ENCODE measurements at places on chromosomes 1 and 21.
A peak's percentile ranks its signal among the peaks of the same experiment; 100 is the strongest.

- no peak for DNase-seq
These were observed 207.4 kb downstream of the GABPA start for GRCh38 chr21:25942135-25942534.

DNA sequence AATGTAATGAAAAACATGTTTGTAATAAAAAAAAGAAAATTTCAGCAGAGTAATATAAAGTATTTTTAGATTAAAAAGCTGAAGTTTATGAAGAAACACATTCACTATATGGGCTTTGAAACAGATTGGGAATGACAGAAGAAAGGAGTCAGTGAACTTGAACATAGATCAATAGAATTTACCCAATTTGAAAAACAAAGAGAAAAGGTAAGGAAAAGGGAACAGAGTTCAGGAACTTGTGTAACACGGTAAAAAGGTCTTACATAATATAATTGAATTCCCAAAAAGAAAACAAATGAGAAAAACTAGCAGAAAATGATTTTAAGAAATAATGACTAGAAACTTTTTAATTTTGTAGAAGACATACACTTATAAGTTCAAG lies 206.8 kb downstream of the KCNT2 start:
- DNase-seq = no peak

DNA sequence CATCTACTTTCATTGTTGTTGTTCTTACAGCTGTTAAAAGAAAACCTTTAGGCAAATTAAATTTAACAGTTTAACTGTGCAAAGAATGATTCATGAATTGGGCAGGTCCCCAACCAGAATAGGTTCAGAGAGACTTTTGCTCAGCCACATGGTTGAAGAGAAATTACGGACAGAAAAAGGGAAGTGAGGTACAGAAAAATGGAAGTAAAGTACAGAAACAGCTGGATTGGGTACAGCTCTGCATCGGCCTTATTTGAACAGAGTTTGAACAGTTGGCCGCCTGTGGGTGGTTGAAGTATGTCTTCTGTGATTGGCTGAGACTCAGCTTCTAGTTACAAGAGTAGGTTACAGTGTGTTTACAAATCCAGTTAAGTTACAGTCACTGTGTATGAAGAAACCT lies 210.1 kb downstream of the FGGY start:
- DNase-seq = peak; percentile 10

- no peak for DNase-seq
These were observed 8.8 kb upstream of the IFNLR1 start for GRCh38 chr1:24195874-24196273.

DNA sequence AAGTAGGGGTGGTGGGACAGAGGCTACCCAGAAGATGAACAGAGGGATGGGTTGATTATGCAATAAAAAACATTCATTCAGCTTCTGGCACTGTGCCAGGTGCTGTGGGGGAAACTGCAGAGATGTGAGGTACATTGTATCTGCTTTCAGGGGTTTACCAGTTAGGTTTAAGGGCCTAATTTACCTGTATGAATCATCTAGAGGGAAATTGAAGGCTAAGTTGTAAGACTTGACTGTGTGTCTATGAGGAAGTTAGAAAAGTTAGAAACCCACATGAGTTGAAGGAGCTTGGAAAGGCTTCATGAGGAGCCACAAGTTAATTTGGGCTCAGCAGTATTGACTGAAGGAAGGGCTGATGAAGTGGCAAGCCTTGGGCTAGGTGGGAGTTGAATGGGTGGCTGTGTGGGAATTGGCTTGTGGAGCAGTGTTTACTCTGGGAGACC lies 36.7 kb upstream of the APOBEC4 start:
- no peak for DNase-seq

- DNase-seq = no peak
These were observed 775 bp downstream of the TMEM125 start for GRCh38 chr1:43270421-43271095.

DNA sequence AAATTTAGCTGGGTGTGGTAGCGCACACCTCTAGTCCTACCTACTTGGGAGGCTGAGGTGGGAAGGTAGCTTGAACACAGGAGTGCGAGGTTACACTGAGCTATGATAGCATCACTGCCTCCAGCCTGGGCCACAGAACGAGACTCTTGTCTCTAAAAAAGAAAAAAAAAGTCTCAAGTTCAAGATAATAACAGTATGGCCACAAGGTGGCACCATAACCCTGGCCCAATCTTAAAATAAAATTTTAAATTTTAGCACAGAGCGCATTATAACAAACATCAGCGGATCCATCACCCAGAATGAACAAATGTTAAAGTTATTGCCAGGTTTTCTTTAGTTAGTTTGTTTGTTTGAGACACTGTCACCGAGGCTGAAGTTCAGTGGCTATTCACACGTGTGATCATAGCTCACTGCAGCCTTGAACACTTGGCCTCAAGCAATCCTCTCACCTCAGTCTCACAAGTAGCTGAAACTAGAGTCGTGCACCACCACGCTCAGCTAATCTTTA lies 2.9 kb upstream of the HTR6 start:
- DNase-seq = peak; percentile 73

- DNase-seq = no peak
These were observed 129.2 kb downstream of the PTPN14 start for GRCh38 chr1:214422137-214422671.

- DNase-seq = peak; percentile 41
These were observed 153.5 kb downstream of the TGFBR3 start for GRCh38 chr1:91732291-91733107.

DNA sequence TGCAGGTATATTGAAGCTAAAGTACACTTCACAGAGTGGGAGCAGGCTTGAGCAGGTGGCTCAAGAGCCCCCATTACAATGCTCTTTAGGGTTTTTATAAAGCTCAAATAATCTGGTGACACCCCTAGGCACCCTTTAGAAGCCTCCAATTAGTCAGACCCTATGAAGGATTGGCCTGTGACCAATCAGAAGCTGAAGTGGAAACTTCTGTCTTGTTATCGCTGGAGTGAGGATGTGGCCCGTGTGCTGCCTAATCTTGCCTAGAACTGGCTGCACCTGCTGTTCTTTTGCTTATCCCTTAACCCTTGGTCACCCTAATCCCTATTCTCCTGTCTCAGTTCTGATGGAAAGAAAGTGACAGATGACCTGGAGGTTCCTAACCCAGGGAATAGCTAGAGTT lies 70.8 kb upstream of the ABCG1 start:
- no peak for DNase-seq

GRCh38 chr1:179742717-179743678 lies at the start of gene FAM163A:
FAM163A (plus strand) TSS chr1:179743291; CDS start chr1:179813098, 69,807 bp downstream.
- DNase-seq = no peak
